CD4-positive, alpha-beta T cell treated with Interleukin-2 at 100 ng/mL for 4 hours (primary cell): ENCODE measurements at places on chromosomes 7 and 10.

- DNase-seq, result no peak
Observed at GRCh38 chr7:118286131-118286530, 61.6 kb downstream of the ANKRD7 start.

GRCh38 chr10:22537810-22538209 lies 176.6 kb downstream of the PIP4K2A start:
- DNase-seq, result no peak

DNA sequence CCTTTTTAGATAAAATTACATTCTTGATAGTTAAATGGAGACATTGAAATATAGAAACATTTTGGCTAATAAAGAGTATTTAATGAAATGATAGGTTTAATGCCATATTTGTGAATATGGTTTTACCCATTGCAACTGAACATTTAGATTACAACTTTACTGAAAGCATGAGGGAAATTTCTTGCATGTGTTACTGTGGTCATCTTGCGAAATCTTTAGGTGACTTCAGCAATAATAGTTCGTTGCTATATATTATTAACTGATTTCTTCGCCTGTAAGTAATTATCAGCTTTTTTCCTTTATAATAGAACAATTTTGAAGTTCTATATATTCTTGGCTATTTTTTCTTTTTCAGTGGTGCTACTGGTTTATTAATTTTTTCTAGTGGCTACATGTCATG lies 83.2 kb downstream of the MLLT10 start:
- no peak for DNase-seq

GRCh38 chr7:1564603-1565022 lies 5.2 kb downstream of the PSMG3 start:
- no peak for DNase-seq

GRCh38 chr7:102889851-102890250 lies 22.9 kb upstream of the LRRC17 start:
- no peak for DNase-seq
